Amniotic epithelial cell (primary cell): ENCODE measurements at places on chromosomes 5 and 9.

DNA sequence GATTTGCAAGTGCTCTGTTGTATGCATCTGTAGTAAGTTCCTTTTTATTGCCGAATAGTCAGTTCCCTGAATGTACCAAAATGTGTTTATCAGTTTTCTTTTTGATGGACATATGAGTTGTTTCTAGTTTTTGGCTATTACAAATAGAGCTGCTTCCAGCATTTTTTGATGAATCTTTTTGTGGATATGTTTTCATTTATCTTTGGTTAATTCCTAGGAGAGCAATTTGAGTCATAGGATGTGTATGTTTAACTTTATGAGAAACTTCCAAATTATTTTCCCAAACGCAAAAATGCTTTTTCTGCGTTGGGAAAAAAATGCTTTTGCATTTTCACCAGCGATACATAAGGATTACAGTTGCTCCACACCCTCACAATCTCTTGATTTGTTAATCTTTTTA, 287.7 kb downstream of the FER start:
- DNase-seq: no peak

DNA sequence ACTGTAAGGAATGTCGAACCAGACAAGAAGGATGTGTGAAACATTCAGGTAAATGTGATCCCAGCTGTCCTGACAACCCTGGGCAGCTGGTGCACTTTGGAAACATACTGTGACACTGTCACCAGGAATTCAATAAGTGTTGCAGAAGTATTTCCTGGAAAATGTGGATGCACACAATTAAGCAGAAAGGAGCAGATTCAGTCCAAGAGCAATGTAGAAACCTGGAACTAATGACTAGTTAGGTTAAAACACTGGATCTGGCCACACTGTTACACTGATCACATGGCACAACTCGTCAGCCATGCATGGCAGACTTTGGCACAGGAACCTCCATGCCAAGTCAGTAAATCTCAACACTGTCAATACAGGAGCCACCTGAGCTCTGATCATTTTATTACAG, 109.0 kb downstream of the FAM174A start:
- no peak for DNase-seq

- DNase-seq: no peak
These were observed 60.4 kb downstream of the GLRA1 start for GRCh38 chr5:151864061-151864748.

DNA sequence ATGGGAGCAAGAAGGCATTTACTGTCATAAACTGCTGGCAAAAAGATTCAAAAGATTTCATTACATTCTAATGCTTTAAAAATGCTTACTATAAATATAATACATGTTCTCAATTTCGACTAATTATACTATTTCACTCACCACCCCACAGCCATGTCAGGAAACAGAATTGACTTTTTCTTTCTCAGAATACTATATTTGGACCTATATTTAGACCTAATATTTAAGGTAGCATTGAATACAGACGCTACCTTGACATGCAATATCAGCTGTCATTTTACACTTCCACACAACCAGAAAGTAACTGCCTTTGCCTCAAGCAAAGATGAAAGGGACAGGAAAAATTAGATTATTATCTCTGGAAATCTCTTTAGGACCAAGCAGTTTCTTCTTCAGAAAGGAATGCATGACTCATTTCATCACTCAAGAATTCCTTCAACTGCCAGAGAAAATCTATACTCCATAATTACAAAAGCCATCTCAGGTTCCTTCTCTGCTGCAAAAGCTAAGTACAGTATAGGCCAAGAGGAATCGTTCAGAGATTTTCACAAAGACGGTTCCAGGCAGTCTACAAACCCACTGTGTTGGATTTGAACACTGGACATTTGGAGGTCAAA, 11.8 kb upstream of the UBE2QL1 start:
- no peak for DNase-seq

DNA sequence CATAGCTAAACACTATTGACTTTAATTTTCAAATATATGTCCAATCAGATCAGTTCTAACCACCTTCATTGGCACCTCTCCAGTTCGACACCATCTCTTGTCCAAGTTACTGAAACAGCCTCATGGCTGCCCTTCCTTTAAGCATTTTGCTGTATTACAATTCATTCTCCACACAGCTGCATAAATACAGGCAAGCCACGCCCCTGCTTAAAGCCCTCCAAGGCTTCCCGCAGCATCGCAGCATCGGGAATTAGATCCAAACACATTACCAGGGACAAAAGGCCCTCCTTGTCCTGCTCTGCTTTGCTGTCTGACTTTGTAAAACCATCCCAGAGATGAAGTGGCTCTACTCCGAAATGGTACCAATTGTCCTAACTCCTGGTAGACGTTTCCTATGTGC, 75.1 kb upstream of the RAI14 start:
- no peak for DNase-seq

- DNase-seq: no peak
These were observed 123.3 kb downstream of the PHF2 start for GRCh38 chr9:93699650-93700049.

DNA sequence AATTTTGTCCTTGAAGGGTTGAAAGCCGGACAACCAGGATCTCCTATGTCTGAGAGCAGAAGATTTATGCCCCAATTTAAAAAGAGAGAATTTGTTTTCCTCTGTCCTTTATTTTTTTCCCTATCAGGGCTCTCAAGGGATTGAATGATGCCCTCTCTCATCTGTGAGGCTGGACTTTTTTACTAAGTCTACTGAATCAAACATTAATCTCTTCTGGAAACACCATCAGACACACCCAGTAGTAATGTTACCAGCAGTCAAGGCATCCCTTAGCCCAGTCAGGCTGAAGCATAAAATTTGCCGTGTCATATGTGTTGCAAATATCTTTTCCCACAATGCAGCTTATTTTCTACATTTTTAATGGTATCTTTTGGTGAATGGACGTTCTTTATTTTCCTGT, 1497.9 kb downstream of the MAT2B start:
- no peak for DNase-seq

DNA sequence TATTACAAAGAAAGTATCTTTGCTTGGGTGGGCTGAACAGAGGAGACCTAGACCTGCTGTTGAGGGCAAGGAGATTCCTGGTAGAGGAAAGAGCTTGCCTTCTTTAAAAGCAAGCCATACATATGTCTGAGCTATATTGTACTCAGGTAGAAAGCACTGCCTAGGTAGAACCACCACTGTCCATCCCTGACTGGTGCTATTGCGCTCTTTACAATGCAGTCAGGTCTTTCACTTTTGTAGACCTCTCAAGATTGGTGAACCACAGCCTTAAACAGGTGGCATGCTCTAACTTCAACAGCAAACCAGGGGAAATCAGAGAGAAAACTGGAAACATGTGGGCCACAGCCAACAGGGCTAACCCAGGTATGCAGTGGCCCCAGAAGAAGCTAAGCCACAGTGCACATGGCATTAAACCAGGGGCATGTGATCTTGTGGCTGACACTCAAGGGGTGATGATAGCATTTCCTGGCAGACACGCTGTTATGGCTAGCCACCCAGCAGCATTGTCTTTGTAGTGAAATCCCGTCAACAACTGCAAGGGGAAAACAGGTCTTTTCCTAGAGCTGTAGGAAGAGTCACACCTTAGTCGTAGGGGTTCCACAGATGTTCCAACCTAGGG, 253.9 kb upstream of the PCSK5 start:
- no peak for DNase-seq

DNA sequence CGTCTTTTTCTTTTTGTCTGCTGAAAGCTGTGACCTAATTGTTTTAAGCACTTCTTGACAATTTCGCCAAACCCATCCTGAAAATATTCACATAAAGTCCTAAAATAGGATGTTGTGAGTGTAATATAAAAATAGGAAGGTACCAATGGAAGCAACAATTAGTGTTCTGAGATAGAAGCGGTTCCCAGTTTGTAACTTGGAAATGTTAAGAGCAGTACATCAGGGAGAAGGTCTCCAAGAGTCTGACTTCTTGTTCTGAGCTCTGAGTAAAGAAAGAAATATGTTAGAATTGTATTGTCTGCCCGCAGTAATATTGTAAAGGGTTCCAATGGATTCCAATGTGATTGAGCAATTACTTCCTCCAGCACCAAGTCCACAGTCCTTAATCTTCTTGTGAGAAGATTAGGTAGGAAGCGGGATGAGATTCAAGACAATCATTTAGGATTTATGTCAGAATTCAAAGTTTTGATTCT, 3.9 kb downstream of the VCAN start:
- peak; percentile 96 for DNase-seq

- DNase-seq: peak; percentile 67
These were observed 207.8 kb downstream of the SEMA5A start for GRCh38 chr5:9337928-9338595.

- DNase-seq: no peak
These were observed 107.4 kb upstream of the IFNE start for GRCh38 chr9:21589344-21590056.

GRCh38 chr9:77705636-77706035, 57.5 kb upstream of the GNA14 start:
- no peak for DNase-seq

- no peak for DNase-seq
These were observed 7.1 kb downstream of the EGR1 start for GRCh38 chr5:138472353-138472752.

- no peak for DNase-seq
These were observed 33.8 kb downstream of the SVEP1 start for GRCh38 chr9:110545705-110546104.

- DNase-seq: peak; percentile 14
These were observed 206.2 kb downstream of the FER start for GRCh38 chr5:108953940-108954339.
